ENCODE measurements at places on chromosomes 3 and 15. TPM values are rescaled to one million over a fixed set of nuclear protein-coding genes. Genes with fewer than 3 reads are reported as not detected.

The UCN2 gene
- total RNA-seq: 0.33 TPM

The COL6A5 gene
- total RNA-seq: 0.16 TPM

The RTP1 gene
- not detected for total RNA-seq

The MYRIP gene
- total RNA-seq: 8.6 TPM

The GNAT1 gene
- total RNA-seq: 66.7 TPM

The SAMD7 gene
- total RNA-seq: 22.0 TPM

The ARHGEF26 gene
- total RNA-seq: 37.5 TPM

The BNIP2 gene
- 121 TPM for total RNA-seq

The ENTPD3 gene
- 1.7 TPM for total RNA-seq

The SV2B gene
- total RNA-seq: 112 TPM

The CPA3 gene
- total RNA-seq: 8.6 TPM

The SPSB4 gene
- 13.7 TPM for total RNA-seq

The SLC9C1 gene
- 1.5 TPM for total RNA-seq

The RCN2 gene
- 117 TPM for total RNA-seq

The LRIG1 gene
- total RNA-seq: 74.6 TPM

The LPP gene
- 100 TPM for total RNA-seq

The GRK7 gene
- total RNA-seq: 1.3 TPM
